ENCODE measurements at places on chromosomes 3 and 15.
A peak's percentile ranks its signal among the peaks of the same experiment; 100 is the strongest.

DNA sequence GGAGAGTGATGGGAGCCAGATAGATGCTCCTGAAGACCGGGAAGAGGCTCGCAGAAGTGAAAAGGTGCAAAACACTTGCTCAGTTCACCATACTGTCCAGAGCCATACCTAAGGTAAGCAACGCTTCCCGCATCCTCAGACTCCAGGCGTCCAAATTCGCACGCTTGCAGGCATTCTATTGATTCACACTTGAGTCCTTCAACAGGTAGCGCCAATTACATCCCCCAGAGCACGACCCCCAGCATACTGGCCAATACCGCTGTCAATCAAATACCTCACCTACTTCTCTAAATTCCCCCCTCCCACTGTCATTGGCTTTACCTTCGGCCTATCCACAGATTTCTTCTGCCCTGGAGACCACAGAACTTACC is 361 bp upstream of the STXBP5L start:
- DNase-seq = no peak

DNA sequence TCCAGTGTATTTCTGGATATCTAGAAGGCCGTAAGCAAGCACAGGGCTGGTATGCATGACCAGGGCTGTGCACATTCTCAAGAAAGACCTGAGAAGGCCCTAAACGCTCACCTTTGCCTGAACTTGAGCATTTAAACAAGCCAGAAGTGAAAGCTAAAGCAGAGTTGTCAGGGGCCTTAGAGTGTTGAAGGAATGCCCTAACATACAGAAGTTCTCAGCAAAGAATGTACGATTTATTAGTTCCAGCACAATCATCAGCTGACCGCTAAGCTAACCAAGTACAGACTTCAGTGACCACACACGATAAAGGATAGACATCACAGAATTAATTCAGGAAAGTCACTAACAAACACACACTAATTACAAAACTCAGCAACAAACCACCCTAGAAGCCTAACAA is 8.7 kb downstream of the HLTF start:
- no peak for DNase-seq

DNA sequence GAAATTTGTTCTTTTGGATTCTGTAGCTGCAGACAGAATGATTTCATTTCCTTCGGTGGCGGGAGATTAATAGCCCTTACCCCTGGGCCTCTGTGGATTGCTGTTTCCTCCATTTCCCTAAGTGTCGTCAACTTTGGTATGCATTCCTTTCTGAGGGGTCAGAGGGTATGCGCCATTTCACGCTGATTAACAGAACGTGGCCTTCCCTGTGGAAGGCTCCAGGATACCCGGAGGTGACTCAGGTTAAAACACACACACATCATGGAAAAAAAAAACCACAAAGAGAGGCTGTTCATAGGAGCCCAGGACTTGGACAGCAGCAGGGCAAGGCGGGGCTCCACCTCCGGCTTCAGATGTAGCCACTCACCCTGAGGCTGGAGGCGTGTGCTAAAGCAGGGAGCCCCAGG is 51.9 kb downstream of the EPHB1 start:
- no peak for DNase-seq

DNA sequence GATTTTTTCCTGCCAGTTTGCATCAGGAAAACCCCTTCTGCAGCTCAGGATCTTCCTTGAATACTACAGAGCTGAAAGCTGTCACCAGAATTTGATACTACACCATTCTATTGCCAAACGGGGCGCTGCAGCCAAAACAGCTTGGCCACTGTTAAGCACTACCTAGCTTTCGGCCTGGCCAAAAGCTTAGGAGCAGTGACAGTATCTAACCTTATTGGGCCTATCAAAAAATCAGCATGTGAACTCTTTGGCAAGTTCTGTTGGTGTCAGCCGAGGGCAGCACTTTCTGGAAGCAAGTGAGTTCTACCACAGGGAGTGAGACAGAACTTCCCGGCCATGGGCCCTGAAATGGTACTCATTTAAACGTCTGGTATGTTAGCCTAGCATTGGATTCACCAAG is 16.1 kb upstream of the GYG1 start:
- DNase-seq = no peak

GRCh38 chr3:195754141-195754540 is 33.4 kb downstream of the MUC20 start:
- DNase-seq = no peak

GRCh38 chr3:89847955-89848354 is 740.5 kb downstream of the EPHA3 start:
- no peak for DNase-seq

DNA sequence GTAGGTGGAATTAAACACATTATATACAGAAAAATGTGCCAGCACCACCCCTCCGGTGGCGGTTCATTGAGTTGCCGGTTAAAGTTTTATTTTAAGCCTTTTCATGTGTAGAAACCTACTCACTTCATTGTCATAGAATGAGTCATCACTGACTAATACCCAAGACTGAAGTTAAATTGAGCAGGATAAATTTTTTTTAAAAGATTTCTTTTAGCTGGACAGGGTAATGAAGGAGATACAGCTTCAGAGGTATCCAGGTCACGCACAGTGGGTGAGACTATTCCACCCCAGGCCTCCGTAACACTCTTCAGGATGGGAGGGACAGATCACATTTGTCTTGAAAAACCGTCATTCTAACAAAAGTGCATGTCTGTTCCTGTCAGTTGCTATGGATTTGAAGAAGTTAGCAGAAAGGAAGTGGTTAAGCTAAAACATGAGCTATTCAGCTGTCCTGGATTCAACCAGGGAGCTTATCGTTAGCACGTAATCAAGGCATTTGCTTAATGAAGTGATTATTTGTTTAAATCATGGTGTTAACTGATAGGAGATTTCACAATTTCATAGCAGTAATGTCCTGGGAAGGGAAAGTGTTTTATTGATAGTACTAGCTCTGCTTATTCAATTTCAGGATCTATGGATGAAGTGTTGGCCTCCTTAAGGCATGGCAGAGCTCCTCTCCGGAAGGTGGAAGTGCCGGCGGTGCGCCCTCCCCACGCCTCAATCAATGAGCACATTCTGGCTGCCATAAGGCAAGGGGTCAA is 23.4 kb downstream of the WHAMM start:
- DNase-seq = peak; percentile 52

- DNase-seq = no peak
Observed at GRCh38 chr15:83734487-83734886, 80.6 kb downstream of the ADAMTSL3 start.

GRCh38 chr3:171783086-171783485 is 27.2 kb downstream of the PLD1 start:
- DNase-seq = no peak

DNA sequence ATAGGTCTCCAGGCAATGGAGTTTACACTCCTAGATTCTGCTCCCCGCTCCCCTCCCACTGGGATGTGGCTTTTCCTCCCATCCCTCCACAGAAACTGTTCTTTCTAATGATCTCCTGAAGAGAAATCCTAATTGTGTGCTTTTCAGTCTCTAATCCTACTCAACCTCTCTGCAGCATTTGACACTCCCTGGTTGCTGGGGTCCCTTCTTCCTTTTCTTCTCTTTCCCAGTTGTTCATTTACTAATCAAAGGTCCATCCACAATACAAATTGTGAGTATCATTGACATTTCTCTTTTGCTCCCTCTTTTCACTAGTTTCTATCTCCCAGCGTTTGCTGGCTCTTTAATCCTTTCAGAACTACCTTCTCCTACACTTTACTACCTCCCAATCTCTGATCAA is 6.5 kb upstream of the MYH15 start:
- no peak for DNase-seq

DNA sequence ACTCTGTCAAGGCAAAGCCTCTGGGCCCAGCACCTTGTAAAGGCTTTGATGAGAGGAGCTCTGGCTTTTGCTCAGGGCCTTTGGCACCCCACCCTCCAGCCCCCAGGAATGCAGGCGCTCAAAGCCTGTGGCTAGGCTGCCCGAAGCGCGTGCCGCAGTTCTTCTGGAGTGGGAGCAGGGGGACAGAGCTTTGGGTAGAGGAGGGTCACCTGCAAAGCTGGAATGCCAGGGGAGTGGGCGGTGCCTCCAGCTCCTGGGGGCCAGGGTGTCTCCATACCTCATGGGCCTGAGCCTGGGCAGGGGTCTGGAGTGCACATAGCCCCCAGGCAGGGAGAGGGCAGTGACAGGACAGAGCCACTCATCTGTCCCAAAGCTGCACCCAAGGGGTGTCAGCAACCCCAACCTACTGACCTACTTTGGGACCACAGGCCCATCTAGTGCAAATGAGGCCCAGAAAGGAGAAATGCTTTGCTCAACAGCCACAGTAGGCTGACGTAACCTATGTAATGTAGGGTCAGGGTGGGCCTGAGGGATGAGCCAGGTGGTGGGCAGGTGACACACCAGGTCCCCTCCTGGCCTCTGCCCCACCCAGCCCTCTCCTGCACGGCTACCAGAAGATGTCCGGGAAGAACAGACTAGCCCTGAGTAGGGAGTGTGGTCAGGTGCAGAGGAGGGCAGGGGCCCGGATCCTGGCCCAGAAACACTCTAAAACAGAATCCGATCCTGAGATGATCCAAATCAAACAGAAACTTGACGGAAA is 2.2 kb upstream of the CALML4 start:
- no peak for DNase-seq

DNA sequence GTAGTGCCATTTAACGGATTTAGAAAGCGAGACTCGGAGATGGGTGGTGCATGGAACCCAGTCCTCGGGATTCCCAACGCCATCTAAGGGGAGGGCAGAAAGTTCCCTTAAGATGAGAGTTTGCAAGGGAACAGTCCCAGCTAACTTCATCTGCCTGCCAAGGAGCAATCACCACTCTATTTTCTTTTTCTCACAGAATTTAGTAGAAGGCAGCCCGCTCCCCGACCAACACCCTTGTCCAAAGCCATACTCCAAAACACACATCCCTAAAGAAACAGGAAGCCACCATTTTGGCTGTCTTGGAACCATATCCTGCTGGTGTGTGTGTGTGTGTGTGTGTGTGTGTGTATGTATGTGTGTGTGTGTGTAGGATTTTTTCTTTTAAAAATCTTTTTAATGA is 7.1 kb upstream of the FGD5 start:
- no peak for DNase-seq

DNA sequence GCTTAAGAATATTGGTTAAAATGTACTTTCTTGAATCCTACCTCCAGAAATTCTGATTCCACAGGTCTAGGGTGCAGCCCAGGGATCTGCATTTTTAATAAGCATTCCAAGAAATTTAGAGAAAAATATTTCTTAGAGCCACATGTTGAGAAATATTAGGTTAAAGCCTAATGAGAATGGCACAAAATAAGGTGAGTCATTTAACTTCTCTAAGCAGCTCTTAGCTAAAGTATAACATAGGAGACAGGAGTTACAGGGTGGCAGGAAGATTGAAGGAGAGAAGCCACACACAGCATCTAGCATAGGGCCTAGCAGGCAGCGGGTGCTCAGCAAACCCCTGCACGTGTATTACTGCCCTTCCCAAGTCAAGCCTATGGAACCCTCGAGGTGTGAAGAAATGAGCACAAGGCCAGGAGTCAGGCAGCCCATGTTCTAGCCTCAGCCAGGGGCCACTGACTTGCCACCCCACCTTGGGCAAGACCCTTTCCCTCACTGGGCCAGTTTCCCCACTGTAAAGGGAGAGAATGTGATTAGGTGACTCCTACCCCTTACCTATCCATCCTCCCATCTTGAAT is 197.1 kb upstream of the TLE3 start:
- DNase-seq = no peak

- no peak for DNase-seq
Observed at GRCh38 chr3:143414571-143415253, 295.1 kb downstream of the CHST2 start.

DNA sequence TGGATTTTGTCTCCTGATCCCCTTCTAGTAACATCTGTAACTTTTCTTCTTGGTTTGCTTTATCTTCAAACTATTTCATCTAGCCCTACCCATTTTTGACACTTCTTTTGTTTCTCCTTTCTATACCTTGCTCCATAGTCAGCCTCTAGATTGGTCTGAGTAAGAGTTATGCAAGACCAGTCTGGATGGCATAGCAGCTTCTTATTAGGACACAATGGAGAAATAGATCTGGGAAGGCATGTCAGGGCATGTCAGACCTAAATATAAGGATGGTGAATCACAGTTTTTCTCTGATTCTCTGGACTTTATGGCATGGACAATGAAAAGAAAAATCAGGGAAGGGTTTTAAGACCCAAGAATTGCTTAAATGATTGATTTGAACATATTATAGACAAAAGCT is 452.5 kb downstream of the RAP2B start:
- no peak for DNase-seq

GRCh38 chr15:43931119-43931518 is 104.3 kb downstream of the WDR76 start:
- no peak for DNase-seq
